Nasal cavity respiratory epithelium epithelial cell of viscerocranial mucosa (primary cell): ENCODE measurements at places on chromosomes 1 and 21. TPM values are rescaled to one million over a fixed set of nuclear protein-coding genes. Genes with fewer than 3 reads are reported as not detected.

S1PR1 gene
- 0.28 and 0.34 TPM in 2 replicates for total RNA-seq

ECM1 gene
- 5.1 and 7.0 TPM in 2 replicates for total RNA-seq

NPPB gene
- total RNA-seq, result not detected in 2 replicates

PPIAL4G gene
- total RNA-seq, result not detected in 2 replicates

SPRR2A gene
- 4.8 and 25.3 TPM in 2 replicates for total RNA-seq

ZNF362 gene
- total RNA-seq, result 0.68 and 4.9 TPM in 2 replicates

CCDC185 gene
- total RNA-seq, result not detected in 2 replicates

WNT2B gene
- total RNA-seq, result 0.68 and 1.9 TPM in 2 replicates

C1orf210 gene
- 5.5 and 5.8 TPM in 2 replicates for total RNA-seq

LCE7A gene
- not detected in 2 replicates for total RNA-seq

ARHGAP29 gene
- 10.4 and 20.5 TPM in 2 replicates for total RNA-seq
